NCI-H2171 treated with DMSO at 0.1 percent for 48 hours (cell line): ENCODE measurements at places on chromosomes 3 and 15.
A peak's percentile ranks its signal among the peaks of the same experiment; 100 is the strongest.

DNA sequence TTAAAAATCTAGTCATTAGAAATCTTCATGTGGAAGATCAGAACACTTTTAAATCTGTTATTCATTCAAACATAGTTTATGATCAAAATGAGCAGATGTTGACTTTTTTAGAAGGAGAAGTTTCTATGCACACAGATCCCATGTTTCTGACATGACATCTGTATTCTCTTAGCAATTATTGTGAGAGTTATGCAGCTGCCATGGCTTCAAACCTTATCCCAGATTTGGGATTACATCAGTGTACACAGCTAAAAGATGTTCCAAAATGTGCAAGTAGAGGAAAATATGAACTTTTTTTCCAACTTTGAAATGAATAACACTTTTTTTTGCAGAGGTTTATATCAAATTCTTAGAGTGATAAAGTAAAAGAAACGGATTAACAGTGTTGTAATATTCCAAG is 1166.9 kb downstream of the ZPLD1 start:
- no peak for DNase-seq

DNA sequence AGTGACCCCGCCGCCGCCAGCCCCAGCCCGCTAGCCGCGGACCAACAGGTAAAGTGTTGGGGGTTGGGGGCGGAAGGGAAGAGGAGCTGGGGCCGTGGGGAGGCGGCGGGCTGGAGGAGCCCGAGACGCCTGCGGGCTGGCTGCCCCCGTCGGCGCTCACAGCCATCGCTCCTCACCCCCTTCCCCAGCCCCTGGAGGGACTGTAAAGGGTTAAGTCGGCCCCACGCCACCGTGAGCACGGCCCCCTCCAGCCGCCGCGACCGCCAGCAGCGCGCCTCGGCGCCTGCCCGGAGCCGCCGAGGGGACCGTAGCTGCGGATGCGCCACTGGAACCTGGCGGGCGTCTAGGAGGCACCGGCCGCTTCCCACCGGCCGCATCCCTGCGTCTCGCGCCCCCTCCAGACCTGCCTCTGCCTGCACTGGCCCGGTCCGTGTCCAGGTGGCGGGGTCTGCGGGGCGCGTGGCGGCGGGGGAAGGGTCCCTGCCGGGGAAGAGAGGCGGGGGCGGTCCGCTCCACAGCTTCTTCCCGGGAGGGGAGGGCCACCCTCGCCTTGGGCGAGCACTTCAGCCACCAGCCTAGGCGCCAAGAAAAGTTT is 522 bp downstream of the MED12L start:
- peak; percentile 48 for DNase-seq

DNA sequence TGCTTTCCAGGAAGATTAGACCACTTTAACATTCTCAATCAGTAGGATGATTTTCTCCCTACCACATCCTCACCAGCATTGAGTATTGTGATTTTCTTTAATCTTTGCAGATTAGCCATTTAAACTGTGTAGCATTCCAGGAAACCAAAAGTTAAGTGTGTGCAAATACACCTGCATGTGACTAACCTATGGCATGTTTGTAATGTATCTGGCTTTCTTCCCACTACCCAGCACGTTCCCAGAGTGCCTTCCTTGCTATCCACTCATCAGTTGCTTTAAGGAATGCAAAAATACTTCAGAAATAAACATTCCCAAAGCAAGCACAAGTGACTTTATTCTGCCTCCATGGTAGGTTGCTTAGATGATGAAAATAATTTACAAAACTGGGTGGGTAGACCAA is 74.2 kb downstream of the ATG7 start:
- DNase-seq = no peak

DNA sequence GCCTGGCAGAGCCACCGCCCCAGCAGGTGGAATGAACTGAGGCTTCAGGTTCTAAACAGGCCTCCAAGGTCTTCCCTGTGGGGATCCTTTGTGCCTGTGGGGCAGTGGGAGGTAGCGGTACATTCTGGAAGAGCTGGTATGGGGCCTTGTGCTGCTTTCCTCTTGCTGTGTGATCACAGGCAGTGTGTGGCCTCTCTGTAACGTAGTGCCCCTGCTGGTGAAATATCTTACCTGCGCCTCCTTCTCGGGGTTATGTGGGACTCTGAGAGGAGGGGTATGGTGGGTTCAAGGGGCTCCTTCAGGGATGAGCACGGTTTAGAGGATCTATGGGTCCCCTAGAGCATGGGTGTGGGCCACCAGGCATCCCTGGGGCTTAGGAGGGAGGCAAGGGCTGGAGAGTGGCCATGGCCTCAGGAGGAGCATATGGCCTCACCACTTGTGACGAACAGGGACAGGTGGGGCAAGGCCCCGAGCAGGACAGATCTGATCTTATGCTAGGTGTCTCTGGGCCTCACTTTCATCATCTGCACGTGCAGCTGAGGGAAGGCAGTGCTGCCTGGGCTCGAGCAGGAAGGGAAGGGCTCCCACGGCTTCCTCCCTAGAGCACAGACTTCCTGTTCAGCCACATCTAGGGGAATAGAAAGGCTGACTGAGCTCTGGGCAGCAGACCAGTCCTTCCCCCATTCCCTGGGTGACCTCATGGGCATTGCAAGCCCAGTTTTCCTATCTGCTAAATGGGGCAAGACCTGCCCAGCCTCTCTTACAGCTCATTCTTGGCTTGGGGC is 1.9 kb upstream of the ALS2CL start:
- no peak for DNase-seq

GRCh38 chr3:71495708-71496472 is 87.6 kb downstream of the FOXP1 start:
- DNase-seq = no peak

DNA sequence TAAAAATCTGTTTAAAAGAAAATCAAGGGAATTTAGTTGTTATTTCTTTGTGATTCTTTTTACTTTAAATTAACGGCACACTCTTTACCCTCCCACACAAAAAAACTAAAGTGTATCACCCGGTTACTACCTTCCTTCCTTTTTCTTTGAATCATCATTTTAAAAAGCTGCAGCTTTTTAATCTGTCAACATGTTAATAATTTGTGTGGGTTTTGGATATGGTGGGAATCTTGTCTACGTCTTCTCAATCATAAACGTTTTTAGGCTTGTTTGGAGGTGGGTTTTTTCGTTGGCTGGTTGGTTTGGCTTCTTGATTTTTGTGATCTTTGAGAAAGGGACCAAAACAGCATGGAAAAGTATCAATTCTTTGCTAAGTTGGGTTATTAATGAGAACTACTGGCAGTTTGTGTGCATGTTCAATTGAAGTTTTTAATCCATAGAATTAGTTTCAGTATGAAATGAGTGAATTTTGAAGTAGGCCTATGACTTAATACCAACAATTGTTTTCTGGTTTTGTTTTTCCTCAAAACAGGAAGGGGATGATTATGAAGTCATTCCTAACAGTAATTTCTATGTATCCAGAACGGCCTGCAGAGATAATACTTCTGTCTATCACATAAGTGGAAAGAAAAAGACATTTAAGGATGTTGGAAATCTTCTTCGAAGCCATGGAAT is 4.5 kb downstream of the SMC4 start:
- DNase-seq = no peak

- no peak for DNase-seq
Measured at GRCh38 chr3:64677961-64678716, 9.7 kb downstream of the ADAMTS9 start.

DNA sequence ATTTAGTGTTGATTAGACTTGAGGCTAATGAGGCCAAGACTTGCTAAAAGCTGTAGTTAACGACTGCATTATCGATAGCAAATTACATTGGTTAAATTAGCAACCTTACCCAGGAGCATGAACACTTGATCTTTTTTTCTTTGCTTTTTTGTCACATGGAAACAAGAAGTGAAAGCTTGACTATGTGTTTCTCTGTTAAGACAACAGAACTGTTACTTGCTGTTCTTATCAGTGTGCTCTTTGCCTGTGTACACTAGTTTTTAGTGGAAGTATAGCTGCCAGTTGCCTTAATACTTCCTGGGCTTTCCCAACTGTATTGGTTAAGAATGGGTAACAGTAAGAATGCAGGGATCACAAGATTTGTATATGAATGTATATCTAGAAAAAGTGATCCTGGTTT is 625.5 kb downstream of the NAALADL2 start:
- DNase-seq = no peak

DNA sequence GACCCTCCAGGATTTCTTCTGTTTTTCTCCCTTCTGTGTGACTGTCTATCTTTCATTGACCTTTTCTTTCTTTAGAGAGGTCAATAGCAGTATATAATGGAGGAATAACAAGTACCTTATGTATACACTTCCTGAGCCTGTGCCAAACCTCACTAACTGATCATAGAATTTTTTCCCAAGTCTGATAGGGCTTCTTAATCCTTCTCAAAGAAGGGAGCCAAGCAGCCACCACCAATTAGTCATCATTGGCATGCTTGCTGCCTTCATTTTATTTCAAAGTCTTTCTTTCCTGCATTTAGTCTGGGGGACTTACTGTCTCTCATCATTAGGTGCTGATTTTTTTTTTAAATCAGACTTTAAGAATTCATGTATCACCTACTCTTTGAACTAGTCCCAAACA is 327.0 kb downstream of the FEZF2 start:
- DNase-seq = no peak
